Activated CD4-positive, alpha-beta T cell treated with anti-CD3 and anti-CD28 coated beads, Interleukin-2, amount 10 ng/mL, durations not matched to agents 7 days and 5 days (primary cell): ENCODE measurements at places on chromosomes 2 and 18.

- no peak for DNase-seq
Observed at GRCh38 chr2:197908156-197908555, 103.8 kb downstream of the PLCL1 start.

DNA sequence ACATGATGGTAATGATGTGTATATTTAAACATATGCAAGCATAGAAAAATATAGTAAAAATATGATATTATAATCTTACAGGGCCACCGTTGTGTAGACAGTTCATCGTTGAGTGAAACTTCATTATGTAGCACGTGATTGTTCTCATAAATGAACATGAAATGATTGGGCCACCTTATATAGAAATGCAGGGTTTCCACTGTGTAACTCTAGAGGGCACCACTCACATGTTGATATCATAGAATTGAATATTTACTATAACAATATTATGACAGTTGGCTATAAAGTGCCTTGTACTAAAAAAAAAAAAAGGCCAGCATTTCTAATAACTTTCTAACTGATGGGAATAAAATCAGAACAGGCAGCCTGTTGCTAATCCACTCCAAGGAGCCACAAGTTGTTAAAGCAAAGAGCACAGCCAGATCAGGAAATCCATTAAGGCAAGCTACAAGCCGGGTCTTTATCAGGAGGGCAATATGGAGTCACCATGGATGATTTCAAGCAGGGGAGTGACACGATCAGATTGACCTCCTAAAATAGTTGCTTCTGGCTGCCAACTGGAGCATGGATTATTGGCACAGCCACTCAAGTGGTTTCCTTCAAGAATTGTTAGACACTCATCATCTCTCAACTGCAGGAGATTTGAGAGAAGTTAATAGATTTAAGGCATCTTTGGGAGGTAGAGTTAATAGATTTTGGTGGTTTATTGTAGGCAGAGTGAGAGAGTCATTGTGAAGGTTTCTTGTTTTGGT is 16.7 kb downstream of the IL1F10 start:
- DNase-seq = peak; percentile 27

DNA sequence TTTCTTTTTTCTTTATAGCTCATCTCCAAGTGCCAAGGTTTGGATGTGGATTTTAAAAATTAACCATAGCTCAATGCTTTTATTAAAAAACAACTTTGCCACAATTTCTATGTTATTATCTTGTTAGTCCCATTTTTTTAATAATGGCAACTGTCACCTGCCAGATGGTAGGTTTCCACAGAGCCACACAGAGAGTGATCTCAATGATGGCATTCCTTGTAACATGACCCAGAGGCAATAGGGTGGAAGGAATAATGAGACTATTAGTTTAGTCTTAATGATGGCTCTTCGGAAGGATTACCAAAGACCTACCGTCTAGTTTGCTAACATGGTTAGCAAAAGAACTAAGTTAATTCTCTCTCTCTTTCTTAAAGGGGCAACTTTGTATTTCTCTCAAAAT is 64.0 kb downstream of the REL start:
- DNase-seq = no peak

- no peak for DNase-seq
Observed at GRCh38 chr2:44301111-44301510, 25.8 kb downstream of the SLC3A1 start.

DNA sequence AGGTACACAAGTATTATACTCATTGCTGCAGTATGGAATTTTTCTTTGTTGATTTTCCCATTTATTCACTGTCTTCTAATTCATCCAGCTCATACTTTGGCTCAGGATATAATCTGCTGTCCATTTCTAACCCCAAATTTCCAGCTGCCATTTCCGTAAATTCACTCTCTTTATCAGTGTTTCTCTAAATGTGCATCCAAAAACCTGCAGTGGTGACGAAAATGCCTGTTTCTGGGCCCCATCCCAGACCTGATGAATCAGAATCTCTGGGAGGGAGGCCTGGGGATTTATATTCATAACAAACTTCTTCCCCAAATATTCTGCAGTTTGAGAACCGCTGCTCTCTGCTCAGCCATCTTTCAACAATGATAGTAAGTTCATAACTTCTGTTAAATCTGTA is 86.6 kb downstream of the VWC2L start:
- DNase-seq = no peak

- no peak for DNase-seq
Observed at GRCh38 chr2:47309952-47310800, 92.8 kb upstream of the MSH2 start.

DNA sequence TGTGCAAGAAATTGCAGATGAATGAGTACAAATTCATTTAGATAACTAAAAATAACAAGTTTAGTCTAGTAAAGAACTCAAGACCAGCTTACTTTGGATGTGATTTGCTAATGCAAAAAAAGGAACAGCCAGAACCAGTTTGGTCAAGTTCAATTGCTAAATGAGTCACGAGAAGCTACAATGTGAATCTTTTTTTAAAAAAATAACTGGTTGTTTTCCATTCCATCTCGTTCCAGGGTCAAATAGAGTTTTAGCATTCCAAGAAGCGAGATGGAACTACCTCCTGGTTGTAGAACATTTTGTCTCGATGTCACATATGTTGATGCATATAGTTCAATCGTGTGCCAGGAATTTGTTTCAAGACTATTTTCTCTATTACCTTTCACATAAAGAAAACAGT is 65.0 kb upstream of the IKZF2 start:
- DNase-seq = no peak

DNA sequence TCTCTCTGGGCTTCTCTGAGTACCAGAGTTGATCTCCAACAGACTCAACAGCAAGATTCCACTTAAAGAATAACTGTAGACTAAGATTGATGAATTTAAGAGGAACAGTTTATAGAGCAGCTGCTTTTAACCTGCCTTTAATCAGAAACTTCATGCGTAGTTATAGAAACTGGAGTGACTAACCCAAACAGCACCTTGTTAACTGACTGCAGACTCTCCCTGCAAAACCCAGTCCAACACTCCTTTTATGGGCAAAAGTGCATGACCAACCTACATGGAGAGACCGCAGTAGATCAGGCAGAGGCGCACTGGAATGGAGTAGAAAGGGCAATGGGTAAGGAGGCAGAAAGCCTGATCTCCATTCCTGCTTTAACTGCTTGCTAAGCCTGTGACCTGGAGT is 110.6 kb downstream of the NRP2 start:
- no peak for DNase-seq

DNA sequence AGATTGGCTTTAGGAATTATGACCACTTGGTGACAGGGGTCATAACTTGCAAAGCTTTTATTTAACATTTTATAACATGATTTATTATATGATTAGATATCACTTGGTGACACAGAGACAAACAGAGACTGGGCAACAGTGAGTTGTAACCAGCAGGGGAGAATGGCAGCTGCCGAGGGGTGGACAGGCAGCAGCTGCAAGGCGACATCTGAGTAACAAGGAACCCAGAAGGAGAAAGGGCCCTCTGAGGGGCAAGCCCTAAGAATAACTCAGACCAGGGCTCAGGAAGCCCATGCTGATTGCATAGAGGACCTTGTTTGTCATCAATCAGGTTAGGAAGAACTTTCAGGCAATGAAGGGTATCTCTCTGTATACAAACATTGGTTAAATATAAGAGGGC is 339.9 kb upstream of the SOX11 start:
- DNase-seq = no peak

GRCh38 chr2:241629762-241630435 is 7.1 kb downstream of the THAP4 start:
- DNase-seq = no peak

DNA sequence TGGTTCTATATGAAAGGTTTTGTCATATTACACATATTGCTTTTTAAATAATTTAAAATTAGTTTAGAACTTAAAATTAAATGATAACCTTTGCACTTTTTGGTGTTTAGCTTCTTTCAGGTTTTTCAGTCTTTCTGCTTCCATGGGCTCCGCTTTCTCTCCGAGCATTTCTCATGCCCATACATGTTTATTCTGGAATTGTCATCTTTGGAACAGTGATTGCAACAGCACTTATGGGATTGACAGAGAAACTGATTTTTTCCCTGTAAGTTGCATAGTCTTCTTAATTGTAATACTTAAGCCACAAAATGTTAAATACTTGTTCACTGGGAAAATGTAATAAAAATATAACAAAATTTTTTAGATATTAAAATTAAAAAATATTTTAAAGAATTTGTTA is 31.0 kb downstream of the CYBRD1 start:
- DNase-seq = no peak

- no peak for DNase-seq
Observed at GRCh38 chr2:15369129-15369528, 192.0 kb downstream of the NBAS start.

GRCh38 chr18:55105873-55106272 is 146.6 kb upstream of the CCDC68 start:
- DNase-seq = no peak

- no peak for DNase-seq
Observed at GRCh38 chr18:25594351-25594750, 242.4 kb upstream of the ZNF521 start.

GRCh38 chr2:171512014-171512413 is 10.3 kb upstream of the CYBRD1 start:
- DNase-seq = no peak

GRCh38 chr2:162126527-162126926 is 25.5 kb downstream of the GCG start:
- DNase-seq = no peak

DNA sequence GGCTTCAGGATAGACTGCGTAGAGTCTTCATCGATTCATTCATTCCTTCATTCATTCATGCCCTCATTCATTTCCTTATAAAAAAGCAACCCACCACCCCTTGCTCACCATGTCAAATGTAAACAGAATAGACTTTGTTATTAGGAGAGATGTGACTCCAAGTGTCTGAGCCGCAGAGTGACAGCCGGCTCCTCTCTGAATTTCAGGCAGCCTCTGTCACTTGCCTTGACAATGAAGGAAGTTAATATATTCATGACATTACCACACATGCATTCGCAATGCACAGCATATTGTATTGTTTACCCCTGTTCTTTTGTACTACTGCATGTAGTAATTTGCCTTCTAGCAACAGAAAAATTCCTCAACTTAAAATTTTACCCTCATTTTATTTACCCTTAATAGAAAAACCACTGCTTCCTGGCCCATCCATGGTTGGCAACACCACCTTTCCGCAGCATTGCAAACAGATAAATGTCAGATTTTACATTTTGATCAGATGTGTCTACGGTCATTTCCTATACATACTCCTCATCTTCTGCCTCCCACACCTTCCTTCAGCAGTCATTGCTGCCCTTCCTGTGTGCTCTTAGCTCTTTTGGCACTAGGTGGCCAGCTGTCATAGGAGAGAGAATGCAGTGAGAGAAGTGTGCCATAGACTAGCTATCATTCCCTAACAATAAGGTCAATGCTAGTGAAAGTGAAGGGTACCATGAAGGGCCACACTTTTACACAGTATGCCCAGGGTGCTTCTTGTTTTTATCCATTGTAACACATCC is 1090.8 kb downstream of the BCL11A start:
- DNase-seq = no peak

GRCh38 chr18:62080172-62080900 is 106.5 kb downstream of the PIGN start:
- no peak for DNase-seq

DNA sequence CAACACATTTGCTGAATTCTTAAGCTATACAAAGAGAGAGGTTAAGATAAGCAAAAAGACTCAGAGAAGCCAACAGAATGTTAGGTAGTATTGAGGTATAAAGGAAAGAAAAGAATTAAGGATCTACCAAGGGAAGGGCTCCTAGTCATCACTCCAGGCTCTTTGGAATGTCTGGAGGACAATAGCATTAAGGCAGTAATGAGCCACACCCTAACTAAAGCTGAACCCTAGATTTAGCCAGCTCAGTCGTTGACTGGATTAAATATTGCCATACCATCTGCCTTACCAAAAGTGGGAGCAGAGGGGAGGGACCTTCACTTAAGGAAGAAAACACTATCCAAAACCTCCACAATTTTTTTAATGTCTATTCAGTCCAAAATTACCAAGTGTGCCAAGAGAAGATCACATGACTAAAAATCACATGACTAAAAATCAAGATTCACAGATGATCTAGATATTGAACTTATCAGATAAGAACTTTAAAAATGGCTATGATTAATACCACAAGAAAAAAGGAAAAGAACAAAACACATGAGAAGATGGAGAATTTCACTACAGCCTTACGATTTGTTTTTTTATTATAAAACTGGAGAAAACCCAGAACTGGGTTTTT is 59.7 kb downstream of the EXOC6B start:
- no peak for DNase-seq

DNA sequence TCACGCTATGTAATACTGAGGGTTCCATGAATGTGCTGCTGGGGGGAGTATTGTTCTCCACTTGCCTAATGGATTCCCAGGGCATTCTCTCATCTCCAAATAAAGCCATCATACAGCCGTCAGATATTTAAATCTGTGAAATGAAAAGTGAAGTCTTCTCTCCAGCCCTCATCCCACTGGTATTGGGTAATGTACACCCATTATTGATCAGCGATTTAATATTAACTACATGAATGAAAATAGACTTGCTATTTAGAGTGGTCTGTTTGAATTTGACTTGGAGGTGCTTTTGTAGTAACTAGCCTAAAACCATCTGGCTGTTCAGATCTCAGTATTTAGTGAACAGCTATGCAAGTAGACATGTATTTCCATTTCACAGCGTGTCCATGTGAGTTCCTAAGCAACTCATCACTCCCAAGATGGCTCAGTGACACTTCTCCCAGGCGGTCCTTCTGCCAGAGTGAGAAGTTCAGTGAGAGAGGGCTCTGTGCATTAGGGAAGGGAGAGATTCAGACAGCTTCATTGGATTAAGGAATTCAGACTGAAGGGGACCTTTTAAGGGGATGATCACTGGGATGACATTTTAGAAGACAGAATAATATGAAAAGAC is 140.7 kb downstream of the WDSUB1 start:
- DNase-seq = no peak

DNA sequence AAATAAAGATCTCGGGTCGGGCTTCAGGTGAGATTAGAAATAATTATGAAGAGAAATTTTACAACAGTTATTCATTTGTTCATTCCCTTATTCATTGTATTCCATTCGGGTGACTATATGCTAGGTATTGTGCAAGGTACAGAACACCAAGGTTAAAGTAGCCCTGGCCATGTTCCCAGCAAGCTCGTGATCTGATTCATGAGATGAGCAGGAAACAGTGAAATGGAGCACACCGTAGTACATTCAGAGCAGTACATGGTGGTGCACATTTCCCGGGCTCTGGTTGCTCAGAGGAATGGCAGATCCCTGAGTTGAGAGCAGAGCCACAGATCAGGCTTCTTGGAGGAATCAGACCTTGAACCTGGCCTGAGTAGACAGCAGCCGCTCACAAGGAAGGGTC is 87.7 kb downstream of the PRKRA start:
- DNase-seq = no peak

DNA sequence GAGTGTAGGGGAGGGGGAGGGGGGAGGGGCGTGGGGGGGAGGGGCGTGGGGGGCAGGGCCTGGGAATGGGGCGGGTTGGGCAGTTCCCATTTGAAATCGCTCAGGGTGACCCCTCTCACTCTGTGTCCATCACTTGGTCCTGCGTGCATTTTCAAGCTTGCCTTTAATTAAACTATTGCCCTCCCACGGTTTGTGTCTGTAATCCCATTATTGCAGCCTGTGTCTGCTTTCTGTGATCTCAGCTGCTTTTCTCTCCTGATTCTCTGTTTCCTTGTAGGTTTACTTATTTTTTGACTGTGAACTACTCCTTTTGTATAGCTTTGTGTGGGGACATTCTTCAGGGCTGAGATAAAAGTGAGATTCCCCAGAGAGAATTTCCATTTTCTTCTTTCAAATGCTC is 1.3 kb downstream of the DCDC2C start:
- DNase-seq = no peak
